ENCODE measurements at places on chromosomes 7 and 10.

DNA sequence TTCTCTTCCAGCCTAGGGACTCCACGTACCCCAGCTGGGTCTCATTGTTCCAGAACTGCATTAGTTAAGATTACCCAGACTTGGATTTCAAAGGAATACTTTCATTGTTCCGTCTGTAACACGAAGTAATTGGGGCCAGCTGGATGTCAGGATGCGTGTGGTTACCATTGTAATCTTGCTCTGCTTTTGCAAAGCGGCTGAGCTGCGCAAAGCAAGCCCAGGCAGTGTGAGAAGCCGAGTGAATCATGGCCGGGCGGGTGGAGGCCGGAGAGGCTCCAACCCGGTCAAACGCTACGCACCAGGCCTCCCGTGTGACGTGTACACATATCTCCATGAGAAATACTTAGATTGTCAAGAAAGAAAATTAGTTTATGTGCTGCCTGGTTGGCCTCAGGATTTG is 21.0 kb downstream of the LRRC17 start:
- no peak for DNase-seq

DNA sequence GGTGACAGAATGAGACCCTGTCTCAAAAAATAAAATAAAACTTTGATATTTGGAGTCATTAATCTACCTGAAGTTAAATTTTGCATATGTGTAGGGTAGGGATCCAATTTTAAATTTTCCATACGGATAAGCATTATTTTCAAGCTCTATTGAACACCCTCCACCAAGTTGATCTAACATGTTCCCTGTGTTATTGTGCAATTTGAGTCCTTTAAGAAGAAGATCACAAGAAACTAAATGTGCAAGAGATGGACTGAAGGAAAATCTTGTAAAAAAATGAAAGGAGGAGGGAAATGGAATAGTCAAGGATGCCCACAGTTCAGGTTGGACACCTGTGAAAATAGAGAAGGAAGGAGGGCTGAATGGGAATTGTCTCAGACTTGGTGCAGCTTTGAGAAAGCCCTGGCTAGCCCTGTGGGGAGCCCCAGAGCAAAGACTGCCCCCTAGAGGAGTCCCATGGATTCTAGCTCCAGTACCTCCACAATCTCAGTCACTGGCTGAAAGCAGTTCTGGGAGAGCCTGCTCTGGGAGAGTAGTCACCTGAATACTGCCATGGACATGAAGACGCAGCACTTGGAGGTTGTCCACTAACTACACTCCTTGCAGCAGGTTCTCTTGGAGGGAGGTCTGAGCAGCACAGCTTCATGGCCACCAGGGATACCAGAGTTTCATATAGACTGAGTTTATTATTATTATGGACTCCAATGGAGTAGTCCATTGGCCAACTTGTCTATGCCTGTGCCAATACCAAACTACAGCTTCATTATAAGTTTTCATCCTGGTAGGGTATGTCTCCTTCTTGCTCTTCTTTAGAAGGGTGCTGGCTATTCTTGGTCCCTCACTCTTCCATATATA is 5.7 kb upstream of the TIAL1 start:
- DNase-seq: peak; percentile 25

GRCh38 chr7:8702807-8703206 is 269.4 kb downstream of the NXPH1 start:
- DNase-seq: no peak

DNA sequence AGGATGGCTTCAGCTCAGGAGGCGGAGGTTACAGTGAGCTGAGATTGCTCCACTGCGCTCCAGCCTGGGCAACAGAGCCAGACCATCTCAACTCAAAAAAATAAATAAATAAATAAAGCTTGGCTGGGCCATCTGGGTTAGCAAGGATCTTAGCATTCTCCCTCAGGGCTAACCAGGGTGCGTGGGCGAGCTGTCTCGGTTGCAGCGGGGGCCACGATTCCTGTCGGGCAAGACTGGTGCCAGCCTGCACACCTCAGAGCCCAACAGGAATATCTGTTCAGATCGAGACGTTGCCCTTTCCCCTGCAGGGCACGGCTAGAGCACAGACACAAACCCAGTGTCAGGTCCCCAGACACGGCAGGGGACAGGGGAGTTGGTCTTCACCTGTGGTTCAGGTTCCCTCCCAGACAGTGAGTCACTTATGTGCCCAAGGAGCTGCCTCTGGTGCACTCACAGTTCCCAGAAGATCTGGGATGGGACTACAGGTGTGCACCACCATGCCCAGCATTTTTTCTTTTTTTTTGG is 75.5 kb upstream of the GTF2I start:
- no peak for DNase-seq

DNA sequence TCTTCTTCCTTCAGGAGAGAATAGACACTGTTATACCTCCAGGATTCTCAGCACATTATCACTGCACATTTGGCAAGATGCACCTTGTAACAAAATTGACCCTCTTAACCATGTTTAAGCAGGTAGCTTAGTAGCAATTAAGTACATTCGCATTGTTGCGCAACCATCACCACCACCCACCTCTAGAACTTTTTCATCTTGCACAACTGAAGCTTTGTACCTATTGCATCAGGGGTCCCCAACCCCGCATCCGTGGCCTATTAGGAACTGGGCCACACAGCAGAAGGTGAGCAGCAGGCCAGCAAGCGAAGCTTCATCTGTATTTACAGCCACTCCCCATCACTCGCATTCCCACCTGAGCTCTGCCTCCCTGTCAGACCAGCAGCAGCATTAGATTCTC is 29.9 kb upstream of the SMURF1 start:
- DNase-seq: no peak

DNA sequence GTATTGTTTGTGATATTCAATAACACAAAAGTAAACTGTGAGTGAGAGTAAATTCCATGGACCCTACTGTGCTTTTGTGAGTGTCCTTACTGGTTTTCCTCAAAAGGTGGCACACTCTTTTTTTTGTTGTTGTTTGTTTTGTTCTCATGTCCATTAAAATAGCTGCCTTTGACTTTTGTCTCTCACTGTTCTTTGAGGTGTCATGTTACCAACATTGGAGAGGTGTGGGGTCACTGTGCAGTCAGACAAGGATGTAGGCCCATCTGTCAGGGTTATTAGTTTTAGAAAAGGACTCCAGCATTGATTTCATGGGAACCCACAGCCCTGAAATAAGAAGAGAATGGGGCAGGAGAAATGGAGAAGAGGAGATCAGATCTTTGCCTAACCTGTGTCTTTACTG is 383.1 kb downstream of the SORCS3 start:
- DNase-seq: no peak

GRCh38 chr10:13614530-13615332 is 28.0 kb downstream of the PRPF18 start:
- DNase-seq: no peak

DNA sequence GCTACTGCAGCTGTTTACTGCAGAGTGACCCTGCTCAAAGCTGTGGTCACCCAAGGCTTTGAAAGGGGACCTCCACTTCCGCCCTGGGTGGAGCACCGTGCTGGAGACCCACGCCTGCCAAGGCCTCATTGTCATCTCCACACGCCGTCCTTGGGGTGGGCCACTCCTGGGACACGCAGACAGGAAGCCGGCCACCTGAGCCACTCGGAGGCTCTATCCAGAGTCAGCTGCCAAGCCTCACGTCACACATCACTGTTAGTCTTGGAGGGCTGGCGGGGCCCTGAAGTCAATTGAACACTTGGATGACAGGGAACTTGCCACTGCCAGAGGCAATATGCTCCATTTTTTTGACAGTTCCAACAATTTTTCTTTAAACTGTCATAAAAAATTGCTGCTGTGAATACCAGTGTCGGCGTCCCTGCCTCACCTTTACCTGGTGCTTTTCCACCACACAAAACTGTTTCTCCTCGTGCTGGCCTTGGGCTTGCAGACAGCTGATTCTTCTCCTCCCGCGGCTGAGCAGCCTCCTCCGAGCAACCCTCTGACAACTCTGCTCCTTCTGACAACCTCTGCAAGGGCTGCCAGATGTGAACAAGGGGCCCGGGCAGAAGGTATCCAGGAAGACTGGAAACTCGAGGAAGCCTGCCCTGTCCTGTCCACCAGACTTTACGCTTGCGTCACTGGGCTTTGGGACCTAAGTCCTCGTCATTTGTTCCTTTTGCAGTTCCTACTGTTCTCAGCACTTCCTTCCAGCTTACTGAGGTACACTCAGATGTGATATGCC is 81.9 kb downstream of the EGFR start:
- DNase-seq: no peak

DNA sequence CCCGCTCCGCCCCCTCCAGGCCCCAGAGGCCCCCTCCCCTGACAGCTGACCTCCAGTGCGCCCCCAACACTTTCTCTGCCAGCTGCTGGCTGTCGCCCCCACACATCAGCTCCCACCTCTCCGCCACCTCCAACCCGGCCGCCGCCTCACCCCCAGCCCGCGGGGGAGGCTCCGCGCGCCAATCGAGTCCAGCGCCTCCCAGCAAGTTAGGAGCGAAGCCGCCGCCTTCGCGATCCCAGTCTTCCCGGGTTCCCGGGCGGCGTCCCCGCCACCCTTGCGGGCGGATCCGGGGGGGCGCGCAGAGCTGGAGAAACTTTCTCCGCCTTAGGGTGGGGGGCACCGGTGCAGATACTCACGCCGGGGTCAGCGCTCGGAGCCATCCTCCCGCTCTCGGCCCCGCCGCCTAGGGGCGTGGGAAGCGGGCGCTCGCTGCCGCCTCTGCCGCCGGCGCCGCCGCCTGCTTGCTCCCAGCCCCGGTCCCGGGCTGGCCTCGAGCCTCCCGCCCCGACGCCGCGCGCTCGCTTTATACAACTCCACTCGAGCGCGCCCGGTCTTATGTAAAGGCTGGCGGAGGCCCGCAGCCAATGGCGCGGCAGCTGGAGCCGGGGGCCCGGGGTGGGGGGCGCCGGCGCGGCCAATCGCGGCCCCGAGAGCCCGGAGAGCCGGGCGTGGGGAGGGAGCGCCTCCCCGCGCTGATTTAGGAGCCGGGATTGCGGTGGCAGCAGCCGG is at the start of gene CRTAC1:
Gene CRTAC1 (minus strand): TSS at position 529 of the 729 bp plus-strand sequence. CDS start 149 bp downstream, at position 380.
- DNase-seq: no peak

DNA sequence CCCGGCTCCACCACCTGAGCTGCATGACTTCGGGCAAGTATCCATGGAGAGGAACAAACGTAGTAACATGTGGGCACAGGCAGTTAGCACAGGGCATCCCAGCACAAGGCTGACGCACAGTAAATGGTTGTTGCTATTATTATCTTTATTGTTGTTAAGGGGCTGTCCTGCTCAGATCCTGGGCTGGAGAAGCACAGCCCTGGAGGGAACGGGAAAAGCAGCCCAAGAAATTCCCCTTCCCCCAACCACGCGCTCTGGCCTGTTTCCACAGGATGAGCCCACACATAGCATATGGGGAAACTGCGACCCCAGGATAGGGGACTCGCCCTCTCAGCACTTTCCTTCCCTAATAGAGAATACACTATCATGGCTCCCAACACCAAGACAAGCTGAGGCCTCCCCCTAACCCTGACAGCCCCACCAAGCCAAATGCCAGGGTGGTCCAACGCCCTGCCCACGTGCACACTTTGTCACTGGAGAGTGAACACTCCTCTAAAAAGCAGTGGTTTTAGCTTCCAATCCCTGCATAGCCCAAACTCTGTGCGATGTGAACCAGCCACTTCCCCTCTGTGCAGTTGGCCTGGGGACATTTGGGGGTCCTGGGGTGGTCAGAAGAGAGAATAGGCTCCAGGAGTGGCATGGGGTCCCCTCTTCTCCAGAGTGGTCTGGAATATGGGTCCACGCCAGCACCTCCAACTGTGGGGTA is 11.0 kb downstream of the PSD start:
- no peak for DNase-seq

GRCh38 chr10:4758256-4758655 is 67.8 kb upstream of the AKR1E2 start:
- no peak for DNase-seq

DNA sequence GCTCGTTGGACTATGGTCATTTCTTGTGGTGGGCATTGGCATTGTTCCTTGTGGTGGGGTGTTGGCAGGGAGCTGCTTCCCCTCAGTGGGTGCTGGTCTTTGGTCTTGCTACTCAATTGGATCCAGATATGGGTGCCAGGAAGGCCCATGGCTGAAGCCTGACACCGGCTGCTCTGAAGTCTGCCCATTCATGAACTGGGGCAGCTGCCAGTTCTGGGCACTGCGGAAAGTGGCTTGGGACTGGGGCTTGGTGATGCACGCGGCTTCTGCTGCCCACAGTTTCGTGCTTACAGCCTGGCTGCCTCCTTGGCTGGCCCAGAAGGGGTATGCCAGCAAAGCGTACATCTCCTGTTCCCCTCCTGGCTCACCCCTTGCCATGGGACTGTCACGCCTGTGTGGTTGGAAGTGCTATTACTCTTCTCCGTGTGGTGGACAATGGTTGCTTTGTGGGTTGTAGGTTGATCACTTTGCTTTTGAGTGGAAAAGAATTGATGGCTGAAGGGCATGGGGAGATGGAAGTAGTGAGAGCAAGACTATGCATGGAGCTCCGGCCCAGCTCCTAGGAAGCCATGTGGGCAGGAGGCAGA is 54.7 kb downstream of the ADAMTS14 start:
- DNase-seq: no peak

DNA sequence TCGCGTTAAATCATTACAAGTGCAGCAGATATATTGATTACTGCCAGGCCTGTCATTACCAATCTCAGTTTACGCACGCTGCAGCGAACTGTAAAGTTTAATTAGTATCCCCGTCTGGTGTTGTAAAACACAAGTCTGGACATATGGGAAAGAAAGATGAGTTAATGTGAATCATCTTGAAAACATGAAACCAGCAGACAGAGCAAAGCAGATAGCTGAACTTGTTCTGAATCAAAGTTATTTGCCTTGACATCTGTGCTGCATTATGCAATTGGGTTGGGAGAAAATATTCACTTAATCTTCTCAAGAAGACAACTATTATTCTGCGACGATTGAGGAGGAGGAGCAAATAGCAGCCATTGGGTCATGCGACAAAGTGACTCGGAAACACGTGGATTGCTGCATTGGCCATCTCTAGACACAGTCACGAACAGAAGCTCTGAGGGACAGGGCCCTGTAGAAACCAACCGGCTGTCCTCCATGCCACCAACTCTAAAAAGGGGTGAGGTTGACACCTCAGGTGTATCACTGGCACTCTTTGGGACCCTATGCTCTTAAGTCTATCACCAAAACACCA is 156.3 kb upstream of the C7orf33 start:
- no peak for DNase-seq

DNA sequence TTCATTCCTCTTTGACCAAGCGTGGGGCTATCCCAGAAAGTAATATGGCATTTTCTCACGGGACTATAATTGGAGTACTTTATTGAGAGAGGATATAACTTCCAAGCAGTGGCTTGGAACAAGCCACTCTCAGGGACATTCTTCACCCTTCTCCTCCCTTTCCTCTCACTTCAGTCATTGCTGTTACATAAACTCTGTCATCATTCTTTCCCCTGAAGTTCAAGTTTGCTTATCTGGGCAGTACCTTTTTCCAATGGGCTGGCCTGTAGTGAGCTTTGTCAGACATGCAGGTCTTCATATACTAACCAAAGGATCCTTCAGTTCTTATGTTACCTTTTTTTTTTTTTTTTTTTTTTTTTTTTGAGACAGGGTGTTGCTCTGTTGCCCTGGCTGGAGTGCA is 58.7 kb upstream of the KMT2E start:
- DNase-seq: no peak

DNA sequence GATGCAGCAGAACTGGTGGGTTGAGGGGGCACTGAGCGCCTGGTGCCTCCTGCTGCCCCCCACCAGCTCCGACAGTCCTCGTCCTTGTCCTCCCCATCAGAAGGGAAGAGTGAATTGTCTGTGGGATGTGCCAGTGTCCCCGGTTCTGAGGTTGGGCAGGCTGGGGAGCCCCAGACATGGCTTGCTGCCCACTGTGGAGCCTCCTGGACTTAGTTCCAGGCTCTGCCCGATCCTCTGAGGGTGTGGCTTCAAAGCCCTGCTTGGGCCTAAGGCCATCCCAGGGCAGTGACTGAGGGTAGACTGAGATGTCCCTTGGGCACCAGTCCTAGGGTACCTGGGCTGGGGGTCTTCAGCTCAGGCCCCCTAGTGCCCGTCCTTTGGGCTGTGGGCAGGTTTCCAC is 168.8 kb downstream of the RNF216 start:
- no peak for DNase-seq
